ENCODE measurements at places on chromosomes 6 and 20.

GRCh38 chr20:4813076-4813862 lies 91.6 kb downstream of the PRND start:
- no peak for DNase-seq

DNA sequence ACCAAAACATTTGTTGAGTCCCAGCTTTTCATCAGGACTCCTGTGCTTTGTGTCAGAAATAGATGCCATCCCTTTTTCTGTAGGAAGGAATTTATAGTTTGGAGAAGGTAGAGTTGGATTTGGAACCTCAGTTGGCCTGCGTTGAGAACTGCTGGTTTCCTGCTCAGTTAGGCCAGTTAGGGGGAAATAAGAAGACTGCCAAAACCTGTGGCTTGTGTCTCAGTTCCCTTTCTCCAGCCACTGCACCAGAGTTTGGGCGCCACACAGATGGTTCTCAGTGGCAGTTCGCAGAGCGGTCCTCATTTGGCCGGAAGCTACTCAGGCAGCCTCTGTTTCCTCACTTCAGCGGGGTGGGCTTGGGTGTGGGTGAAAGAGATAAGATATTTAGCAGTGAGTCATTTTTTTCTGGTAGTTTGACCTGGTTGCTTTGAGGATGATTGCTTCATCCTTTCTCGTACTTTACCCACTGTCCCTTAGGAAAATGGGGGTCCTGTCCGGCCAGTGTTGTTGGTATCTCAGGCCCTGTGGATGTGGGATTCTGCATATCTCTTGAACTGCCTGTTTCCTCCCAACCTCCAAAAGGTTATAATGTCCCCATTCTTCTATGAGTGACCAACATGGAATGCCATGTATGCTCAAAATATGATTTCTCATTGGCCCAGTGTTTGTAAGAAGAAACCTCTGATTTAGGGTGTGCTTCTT lies 53.7 kb downstream of the JARID2 start:
- DNase-seq = peak; percentile 60

DNA sequence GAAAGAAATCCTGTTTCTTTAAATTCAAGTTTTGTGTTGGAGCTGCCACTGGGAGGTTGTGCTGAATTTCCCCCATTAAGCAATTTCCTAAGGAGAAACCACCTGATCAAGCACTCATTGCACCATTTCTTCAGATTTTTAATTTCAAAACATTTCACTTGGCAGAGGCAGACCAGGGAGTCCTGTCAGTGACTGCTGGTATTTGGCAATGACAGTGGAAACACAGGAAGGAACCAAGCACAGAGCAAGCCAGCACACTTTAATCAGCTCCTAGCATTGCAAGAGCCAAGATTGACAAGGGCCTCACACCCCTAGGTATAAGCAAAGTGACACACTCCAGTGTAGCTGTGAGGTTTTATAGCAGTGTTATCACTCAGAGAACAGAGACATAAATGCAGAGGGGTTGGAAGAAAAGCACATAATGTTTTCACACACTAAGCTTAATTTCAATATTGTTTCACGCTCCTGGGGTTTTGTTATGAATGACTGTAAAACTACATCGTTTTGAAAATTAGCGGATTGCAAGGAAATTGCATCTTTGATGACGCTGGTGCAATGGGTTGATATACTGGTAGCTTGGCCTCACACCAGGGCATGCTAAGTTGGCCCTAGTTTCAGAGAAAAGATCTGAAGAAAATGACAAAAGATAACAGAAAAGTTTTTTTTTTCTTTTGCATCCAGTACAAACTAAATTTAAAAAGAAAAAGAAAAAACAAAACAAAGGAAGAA lies 768.4 kb downstream of the TFAP2A start:
- peak; percentile 12 for DNase-seq

- no peak for DNase-seq
These were observed 122.8 kb downstream of the CLVS2 start for GRCh38 chr6:123118811-123119210.

DNA sequence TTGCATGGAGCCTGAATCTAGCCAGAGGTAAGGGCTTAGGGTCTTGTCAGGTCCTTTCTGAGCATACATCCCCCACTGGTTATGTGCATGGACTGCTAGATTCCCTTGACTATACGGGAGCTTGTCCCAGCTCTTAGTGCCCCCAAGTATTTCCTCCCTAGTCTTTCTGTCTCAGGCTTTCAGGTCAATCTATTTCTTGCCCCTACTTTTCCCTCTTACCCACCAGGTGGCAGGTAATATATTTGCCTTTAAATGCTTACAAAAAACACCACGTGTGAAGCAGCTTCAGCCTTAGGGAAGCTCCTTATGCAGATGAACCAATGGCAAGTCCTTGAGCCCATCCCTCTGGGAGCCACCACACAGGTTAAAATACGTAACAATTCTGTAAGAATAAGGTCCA lies 454.2 kb downstream of the GRIK2 start:
- DNase-seq = no peak

- DNase-seq = peak; percentile 60
These were observed 75.4 kb downstream of the RPP40 start for GRCh38 chr6:4928426-4928825.

DNA sequence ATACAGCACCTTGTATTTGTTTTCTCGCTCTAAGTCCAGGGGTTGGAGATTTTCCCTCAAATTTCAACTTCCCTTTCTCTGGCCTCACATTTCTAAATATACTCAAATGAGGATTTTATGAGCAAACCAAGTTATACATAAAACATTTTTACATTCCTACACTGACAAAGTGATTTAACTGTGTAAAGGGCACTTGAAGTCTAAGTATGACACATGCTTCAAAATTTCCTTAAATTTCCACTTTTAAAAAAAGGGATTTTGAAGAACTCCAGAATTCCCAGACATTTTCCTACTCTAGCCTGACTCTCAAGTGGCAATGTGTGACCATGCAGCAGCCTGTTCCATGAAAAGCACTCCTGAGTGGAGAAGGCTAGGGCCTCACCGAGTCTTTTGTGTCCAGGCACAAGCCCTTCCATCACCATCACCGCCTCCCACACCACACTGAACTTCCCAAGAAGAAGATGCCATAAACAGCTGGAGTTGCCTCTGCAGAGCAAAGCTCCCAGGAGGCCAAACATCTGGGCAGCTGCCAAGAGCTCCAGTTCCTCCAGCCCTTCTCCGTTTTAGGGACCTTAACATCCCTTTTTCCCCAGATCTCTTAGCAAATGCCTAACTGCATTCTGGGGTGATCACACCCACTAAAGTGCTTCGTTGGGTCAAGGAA lies 68.9 kb downstream of the NCR2 start:
- peak; percentile 33 for DNase-seq

All from fibroblast of skin of right biceps (primary cell).